ENCODE measurements at places on chromosomes 2 and 18. TPM values are rescaled to one million over a fixed set of nuclear protein-coding genes. Genes with fewer than 3 reads are reported as not detected.
A peak's percentile ranks its signal among the peaks of the same experiment; 100 is the strongest.

- no peak for DNase-seq
These were observed 2.8 kb downstream of the ETAA1 start for GRCh38 chr2:67399831-67400489.

GRCh38 chr2:184371641-184372040 is 226.7 kb upstream of the ZNF804A start:
- DNase-seq, result no peak

- DNase-seq, result no peak
These were observed 3.9 kb upstream of the ERMN start for GRCh38 chr2:157329524-157329923.

SMAD2 gene
- total RNA-seq, result 122 TPM

- DNase-seq, result peak; percentile 41
These were observed 165.9 kb upstream of the ID2 start for GRCh38 chr2:8515864-8516533.

PDE11A gene
- total RNA-seq, result 2.4 TPM

GRCh38 chr2:197596766-197597165 is 78.6 kb downstream of the RFTN2 start:
- no peak for DNase-seq

- DNase-seq, result no peak
These were observed 59.6 kb downstream of the GATA6 start for GRCh38 chr18:22228976-22229375.

IL36B gene
- not detected for total RNA-seq

DNA sequence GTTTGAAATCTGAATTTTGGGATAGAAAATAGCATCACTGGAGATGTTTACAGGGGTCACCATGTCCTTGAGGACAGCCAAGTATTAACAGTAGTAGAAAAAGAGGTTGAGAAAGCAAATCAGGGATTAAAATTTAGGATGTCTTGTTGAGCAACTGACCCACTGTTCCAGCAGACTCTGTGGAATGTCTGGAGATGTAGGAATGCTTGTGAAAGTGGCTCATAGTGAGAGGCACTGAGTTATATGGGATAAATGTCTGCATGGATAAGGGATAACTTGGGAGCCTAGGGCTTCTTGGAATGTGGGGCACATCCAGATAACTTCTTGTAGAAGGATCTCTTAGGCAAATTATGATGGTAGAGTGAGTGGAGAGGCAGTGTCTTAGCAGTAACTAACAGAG is 495.0 kb downstream of the TMX3 start:
- no peak for DNase-seq

DNA sequence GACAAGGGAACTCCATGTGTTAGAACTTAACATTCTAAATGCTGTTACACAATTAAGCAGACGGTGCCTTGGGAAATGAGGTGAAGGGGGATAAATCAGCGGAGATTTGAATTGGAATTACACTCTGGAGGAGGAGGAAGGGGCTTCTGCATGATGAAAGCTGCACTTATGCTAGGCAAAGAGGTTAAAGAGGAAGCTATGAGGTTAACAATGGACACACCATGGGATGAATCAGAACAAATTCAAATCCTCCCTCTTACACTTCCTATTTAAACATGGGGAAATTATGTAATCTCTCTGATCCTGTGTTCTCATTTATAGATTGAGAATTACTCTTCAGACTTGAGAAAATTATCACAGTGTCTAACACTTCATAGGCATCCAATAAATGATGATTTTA is 121.5 kb upstream of the SIX2 start:
- DNase-seq, result no peak

DNA sequence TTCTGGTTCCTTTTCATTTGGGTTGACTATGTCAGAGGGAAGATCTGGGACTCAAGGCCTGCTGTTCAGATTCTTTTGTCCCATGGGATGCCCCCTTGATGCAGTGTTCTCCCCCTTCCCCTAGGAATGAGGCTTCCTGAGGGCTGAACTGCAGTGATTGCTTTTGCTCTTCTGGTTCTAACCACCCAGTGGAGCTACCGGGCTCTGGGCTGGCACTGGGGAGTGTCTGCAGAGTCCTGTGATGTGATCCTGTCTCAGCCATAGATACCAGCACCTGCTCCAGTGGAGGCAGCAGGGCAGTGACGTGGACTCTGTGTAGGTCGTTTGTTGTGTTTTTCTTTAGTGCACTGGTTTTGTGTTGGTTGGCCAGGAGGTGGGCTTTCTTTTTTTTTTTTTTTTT is 32.1 kb upstream of the RHOB start:
- DNase-seq, result no peak

- no peak for DNase-seq
These were observed 28.1 kb downstream of the GFPT1 start for GRCh38 chr2:69358914-69359313.

All from chondrocyte (in vitro differentiated cells).